ENCODE measurements at places on chromosomes 1 and 21.

GRCh38 chr1:30599721-30600120, 123.7 kb downstream of the MATN1 start:
- no peak for DNase-seq

GRCh38 chr1:18882486-18882885, 19.9 kb downstream of the ALDH4A1 start:
- no peak for DNase-seq

GRCh38 chr1:44628962-44629756, 45.1 kb downstream of the TMEM53 start:
- DNase-seq: no peak

DNA sequence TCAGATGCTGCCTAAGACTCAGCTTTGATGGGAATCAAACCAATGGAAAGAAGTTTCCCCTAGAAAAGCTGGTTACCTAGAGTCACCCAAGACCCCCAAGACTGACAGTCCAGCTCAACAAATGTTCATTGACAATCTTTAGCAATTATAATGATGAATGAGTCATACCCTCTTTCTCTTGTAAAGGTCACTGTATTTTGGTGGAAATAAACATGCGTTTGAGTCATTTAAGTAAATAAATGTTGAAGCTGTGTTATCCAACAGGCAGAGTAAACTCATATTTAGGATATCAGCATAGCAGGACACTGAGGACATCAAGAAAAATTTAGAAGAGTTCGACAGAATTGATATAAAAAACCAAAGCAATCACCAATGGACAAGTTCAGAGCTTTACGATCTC, 295.9 kb downstream of the RGS7 start:
- no peak for DNase-seq

DNA sequence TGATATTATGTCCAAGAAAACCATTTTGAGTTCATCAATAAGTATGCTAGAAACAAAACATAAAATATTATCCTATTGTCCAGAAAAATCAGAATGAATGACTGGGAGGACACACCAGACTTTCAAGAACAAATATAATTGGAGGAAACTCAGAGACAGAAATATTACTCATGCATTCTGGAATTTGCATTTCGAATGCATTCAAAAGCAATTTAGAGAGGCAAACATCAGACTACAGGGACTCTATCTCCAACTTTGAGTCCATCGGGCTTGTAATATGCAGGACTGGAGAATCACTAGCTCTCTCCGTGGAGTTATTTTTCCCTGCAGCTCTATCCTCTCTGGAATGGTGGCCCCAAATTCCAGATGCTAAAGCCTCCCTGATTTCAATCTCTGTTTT, 161.8 kb downstream of the CDC42BPA start:
- DNase-seq: no peak

DNA sequence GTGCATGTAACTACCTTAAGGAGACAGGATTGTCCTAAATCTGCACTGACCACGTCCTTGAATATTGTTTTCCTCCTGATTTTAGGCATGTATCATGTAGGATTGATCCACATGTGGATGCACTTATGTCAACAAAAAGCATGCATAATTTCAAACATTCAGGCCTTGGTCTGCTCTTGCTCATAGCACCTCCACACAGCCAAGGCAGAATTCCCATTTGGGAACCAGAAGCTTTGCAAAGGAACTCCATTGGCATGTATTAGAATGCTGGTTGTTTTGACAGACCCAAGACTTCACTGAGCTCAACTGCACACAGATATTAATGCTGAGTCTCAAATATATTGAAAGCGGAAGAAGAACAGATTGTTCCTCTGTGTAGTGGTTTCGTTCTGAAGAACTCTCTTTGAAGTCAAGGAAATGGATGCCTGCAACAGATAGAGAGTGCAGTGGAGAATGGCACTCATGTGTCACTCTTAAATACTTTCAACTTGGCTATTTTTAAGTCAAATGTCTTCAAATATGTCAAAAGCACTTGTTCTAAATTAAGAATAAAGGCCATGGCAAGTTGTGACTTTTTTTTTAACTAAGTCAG, 387.6 kb downstream of the LTN1 start:
- no peak for DNase-seq

- DNase-seq: no peak
Observed at GRCh38 chr1:10308001-10308400, 90.9 kb upstream of the PGD start.

DNA sequence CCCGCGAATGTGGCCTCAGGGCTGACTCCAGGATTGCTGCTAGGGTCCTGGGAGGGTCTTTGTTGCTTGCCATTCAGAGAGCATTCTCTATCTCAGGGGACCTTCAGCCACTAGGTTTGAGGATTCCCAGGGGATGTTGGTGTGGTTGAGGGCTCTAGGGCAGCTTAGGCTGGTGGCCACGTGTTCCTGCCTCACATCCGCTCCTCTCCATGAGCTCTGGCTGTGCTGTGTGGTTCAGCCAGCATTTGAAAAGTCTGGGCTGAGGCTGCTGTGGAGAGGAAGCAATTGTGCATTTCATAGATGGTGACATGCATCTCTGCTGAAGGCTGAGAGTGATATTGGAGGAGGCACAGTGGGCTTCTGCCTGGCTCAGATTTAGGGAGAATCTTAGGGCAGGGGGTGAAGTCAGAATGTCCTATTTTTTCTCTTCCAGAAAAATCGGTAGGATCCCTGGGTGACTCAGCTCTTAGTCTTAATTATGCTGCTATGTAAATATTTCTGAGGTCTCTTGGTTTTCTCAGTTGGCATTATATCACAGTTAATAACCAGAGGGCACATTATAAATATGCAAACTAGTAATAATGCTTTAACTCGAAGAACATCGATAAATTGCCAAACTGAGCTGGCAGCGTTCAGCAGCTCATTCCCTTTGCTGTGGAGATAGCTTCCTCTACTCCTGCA, 182.3 kb downstream of the CAMTA1 start:
- no peak for DNase-seq

- DNase-seq: peak; percentile 70
Observed at GRCh38 chr1:101520302-101520701, 283.5 kb downstream of the S1PR1 start.

- no peak for DNase-seq
Observed at GRCh38 chr1:11272544-11272831, 510 bp upstream of the UBIAD1 start.

All from NCI-H2081 (cell line).